ENCODE measurements at places on chromosomes 2 and 18.

- no peak for DNase-seq
These were observed 320.0 kb downstream of the FSIP2 start for GRCh38 chr2:186058614-186059013.

DNA sequence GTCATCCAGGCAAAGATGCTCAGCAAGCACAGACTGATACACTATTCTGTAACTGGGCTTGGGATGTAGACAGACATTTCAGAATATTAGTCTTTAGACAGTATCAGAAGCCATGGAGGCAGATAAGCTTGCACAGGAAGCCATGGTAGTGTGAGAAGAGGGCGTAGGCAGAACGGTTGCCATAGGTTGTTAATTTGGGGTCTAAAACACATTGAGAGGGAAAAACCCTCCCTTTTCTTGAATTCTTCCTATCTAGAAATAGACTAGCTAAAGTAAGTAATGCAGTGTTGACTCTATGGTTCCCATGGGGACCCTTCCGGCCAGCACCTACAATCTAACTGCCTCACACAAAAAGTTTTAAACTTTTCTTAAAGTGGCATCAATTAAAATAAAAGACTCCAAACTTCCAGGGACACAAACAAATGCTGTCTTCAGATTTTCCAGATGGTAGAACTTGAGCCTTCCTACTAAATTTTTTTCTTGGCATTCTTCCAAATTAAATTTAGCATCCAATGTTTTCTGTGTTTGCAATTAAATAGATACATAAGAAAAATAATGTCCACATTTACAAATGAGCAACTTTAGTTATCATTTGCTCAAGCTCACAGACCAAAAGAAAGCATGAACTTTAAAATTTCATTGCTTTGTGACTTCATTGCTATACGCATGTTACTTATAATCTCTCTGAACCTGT is 1.9 kb downstream of the PRKRA start:
- DNase-seq, result no peak

GRCh38 chr2:58495806-58496205 is 254.7 kb upstream of the FANCL start:
- no peak for DNase-seq

- no peak for DNase-seq
These were observed 481.9 kb downstream of the CDH2 start for GRCh38 chr18:27695052-27695451.

DNA sequence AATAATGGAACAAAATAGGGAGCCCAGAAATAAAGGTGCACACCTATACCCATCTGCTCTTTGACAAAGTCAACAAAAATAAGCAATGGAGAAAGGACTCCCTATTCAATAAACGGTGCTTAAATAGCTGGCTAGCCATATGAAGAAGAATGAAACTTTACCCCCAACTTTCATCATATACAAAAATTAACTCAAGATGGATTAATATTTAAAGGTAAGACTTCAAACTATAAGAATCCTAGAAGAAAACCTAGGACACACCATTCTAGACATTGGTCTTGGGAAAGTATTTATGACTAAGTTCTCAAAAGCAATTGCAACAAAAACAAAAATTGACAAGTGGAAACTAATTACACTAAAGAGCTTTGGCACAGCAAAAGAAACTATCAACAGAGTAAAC is 139.1 kb downstream of the DNAH7 start:
- no peak for DNase-seq

DNA sequence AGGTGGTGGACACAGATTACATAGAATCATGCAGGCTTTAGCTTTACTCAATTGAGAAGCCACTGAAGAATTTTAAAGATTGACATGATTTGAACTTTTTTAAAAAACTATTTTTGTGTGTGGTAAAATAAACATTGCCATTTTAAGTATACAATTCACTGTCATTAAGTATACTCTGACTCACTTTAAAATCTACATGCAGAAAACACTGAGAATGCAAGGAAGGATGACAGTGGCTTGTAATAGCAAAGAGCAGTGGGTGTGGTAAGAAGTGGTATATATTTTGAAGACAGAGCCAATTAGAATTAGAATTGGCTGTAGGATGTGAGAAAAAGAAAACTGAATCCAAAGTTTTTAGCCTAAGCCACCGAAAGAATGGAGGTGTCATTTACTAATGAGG is 14.9 kb downstream of the TRMT61B start:
- no peak for DNase-seq

DNA sequence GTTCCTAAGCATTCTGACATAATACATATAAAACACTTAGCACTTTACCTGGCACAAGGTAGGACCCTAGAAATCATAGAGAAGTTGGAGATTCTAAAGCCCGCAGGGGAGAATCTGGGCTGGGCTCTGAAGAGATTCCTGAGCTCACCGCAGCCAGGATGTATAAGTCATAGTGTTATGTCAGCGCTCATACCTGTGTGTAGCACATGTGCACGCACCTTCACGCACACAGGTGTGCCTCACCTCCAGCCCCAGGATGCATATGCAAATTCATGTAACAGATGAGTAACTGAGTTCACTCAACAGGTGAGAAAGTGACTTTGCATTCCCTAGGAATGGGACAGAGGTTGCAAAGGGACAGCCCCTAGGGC is 7.9 kb upstream of the SDC1 start:
- DNase-seq, result no peak

GRCh38 chr2:223582001-223582400 is 20.2 kb downstream of the SCG2 start:
- no peak for DNase-seq

GRCh38 chr2:13006426-13006825 is 289.7 kb downstream of the TRIB2 start:
- DNase-seq, result no peak

GRCh38 chr2:164976301-164976700 is 21.0 kb upstream of the SLC38A11 start:
- DNase-seq, result no peak

DNA sequence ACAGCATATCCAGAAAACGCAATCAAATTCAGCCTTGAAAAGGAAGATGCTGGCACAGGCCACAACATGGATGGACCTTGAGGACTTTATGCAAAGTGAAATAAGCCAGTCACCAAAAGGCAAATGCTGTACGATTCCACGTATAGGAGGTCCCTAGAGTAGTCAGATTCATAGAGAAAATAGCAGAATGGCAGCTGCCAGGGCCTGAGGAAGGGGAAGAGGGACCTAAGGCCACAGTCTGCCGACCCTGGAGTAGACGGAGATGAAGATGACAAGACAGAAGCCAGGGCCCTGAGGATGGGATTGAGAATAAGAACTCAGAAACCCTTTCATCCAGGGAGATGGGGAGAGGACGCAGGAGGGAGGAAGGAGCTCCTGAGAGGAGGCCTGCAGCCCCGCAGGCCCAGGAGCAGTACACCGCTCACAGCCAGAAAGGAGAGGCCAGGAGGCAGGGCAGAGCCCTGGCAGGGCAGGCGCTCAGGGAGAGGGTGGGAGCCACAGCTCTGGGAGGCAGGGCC is 8.1 kb upstream of the MTERF4 start:
- DNase-seq, result no peak

GRCh38 chr2:145623136-145623535 is 1103.2 kb upstream of the ZEB2 start:
- no peak for DNase-seq

DNA sequence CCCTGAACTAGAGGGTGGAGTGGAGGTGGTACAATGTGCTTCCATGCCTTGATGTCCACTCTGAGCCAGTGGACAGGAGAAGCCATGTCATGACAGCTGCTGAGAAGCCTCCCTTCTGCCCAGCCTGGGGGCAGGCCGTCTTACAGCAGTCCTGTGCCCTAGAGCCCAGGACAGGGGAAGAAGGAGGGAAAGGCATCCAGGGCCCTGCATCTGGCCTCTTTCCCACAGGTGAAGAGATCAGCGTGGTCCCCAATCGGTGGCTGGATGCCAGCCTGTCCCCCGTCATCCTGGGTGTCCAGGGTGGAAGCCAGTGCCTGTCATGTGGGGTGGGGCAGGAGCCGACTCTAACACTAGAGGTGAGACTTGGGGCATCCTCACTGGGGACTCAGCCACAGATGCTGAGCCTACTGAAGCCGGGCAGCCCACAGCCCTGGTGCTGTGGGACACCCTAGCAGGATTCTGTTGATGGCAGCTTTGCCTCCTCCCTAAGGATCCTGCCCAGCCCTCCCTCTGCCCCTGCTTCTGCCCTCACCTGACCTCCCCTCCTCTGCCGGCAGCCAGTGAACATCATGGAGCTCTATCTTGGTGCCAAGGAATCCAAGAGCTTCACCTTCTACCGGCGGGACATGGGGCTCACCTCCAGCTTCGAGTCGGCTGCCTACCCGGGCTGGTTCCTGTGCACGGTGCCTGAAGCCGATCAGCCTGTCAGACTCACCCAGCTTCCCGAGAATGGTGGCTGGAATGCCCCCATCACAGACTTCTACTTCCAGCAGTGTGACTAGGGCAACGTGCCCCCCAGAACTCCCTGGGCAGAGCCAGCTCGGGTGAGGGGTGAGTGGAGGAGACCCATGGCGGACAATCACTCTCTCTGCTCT is 3.1 kb downstream of the IL36RN start:
- no peak for DNase-seq

- DNase-seq, result no peak
These were observed 88.0 kb downstream of the SOCS6 start for GRCh38 chr18:70376914-70377258.

DNA sequence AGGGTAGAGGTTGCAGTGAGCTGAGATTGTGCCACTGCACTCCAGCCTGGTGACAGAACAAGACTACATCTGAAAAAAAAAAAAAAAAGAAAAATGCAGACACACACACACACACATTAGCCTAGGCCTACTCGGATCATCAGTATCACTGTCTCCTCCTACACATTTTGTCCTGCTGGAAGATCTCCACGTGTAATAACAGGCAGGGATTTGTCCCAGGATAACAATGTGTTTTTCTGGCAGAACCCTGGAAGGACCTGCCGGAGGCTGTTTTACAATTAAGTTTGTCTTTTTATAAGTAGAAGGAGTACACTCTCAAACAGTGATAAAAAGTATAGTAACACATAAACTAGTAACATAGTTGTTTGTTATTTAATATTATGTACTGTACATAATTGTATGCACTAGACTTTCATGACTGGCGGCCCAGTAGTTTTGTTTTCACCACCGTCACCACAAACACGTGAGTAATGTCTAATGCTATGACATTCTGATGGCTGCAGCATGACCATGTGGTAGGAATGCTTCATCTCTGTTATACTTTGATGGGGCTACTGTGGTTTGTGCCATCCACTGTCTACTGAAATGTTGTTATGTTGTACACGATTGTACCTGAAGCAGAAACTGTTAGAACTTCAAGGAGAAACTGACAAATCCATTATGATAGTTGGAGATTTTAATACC is 130.6 kb downstream of the ATP9B start:
- DNase-seq, result no peak

DNA sequence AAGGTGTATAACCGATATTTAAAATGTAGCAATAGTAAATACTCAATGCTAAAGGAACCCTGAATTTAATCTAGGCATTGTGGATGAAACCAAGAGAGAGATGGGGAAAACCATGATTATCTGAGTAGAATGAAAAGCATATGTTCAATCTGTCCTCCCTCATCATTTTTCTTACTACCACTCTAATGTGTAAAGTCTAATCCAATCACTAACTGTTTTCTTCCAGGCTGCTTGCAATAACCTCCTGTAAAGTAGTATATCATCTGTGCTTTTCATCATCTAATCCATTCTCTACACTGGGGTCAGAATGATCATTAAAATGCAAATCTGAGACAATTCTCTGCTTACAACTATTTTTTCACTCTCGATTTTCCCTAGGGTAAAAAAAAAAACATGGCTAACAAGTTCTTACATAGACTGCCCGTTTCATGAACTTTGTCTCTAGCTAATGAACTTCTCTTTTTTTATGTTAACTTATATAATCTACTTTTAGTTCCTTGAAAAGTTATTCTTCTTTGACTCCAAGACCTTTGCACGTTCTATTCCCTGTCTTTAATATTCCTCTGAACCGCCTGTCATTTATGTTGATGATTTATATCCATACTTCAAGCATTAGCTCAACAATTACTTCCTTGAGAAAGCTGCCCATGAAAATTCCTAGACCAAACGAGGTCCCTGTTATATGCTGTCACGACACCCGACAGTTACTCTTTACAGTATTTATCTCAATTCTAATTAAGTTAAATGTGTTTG is 94.7 kb upstream of the SLC8A1 start:
- DNase-seq, result no peak

DNA sequence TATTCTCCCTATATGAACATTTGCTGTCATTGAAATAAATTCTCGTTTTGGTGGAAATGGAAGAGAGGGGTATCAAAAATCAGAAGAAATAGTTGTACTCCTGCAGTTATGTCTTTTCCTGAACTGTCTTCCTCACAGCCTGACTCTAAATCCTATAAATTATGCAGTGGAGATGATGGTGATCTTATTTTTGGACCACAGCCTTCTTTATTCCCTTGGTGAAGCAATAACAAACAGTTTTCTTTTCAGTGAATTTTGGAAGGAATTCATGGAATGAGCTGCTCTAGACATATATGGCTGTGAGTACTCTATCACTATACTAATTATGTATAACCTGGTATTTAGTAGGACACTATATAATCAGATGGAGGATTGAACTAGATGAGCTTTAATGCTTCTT is 1.7 kb upstream of the SLC25A12 start:
- no peak for DNase-seq

GRCh38 chr2:187345338-187345737 is 102.7 kb downstream of the CALCRL start:
- DNase-seq, result no peak

DNA sequence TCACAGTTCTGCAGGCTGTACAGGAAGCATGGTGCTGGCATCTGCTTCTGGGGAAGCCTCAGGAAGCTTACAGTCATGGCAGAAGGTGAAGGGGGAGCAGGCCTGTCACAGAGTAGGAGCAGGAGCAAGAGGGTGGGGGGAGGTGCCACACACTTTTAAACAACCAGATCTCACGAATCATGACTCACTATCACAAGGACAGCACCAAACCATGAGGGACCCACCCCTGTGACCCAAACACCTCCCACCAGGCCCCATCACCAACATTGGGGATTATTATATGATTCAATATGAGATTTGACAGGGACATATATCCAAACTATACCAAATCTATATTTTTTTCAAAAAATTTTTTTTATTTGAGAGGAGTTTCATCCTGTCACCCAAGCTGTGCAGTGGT is 51.0 kb upstream of the GLS start:
- no peak for DNase-seq

DNA sequence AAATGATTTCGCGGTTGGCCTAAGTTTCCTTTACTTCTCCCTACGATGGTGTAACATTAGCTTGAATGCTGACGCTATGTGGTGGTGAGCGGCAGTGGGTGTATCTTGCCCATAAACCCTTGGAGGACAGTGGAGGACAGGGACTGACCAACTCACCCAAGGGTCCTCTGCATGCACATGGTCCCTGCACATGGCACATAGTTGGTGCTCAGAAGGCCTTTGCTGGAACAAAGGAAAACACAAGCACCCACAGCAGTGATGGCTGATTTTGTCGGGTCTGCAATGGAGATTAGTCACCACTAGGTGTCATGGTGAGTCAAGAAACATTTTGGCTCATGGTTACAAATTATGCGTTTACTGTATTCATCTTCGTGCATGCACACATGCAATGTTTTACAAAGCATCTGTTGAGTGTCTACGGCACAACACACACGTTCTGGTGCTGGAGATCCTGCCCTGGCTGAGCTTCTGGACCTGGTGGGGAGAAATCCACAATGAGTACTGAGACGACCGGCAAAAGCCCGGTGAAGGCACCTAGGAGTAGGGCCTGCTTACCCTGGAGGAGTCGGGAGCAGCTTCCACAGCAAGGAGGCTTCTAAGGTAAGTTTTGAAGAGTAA is 44.0 kb downstream of the PDCL3 start:
- DNase-seq, result peak; percentile 7

GRCh38 chr18:74803117-74803516 is 205.4 kb downstream of the ZNF407 start:
- no peak for DNase-seq

- DNase-seq, result no peak
These were observed 2.9 kb downstream of the LRATD1 start for GRCh38 chr2:14635391-14635871.

All from hematopoietic multipotent progenitor cell treated with erythropoietin and hydrocortisone succinate and interleukin-3 and kit ligand, for 17 days (in vitro differentiated cells).